Effector memory CD4-positive, alpha-beta T cell (primary cell): ENCODE measurements at places on chromosomes 7 and 10.

- DNase-seq: no peak
Observed at GRCh38 chr7:121882731-121883130, 9.8 kb downstream of the PTPRZ1 start.

- peak; percentile 44 for DNase-seq
Observed at GRCh38 chr10:62610649-62611229, 193.8 kb upstream of the ADO start.

DNA sequence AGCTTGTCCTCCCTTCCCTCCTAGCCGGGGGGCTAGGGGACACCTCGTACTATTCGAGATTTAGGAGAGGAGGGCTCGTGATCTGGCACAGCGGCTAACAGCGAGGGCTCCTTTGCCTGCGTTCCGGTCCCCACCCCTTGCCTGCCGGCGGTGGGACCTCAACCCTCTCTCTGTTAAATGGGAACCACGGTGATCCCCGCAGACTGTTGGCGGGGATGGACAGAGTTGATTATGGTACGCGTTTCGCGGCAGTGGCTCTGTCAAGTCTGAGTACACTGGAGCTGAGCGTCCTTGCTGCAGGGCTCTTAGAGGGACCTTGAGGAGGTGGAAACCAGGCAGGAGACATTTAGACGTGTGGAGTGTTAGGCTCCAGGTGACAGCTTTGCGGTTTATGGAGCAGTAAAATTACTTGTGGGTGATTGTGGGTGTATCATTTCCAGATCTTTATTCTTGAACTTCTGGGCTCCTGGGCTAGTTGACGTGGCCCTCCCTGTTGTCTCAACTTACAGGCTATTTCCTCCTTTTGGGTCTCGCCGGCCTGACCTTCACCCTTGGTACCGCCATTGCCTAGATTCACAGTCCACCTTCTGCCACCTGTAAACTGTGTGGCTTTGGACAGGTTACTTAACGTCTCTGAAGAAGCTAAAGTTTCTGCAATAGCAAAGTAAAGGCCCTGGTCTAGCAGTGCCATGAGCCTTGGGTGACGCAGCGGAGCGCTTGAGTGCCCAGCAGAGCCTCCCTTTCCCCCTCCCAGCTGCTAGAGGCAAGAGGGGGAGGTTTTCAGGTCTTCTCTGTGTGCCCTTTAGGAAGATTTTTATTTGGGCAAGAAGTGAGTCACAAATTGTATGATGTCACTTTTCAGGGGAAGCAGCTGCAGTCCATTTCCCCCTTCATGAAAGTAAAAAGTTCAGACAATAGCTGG, 739 bp downstream of the CASP7 start:
- no peak for DNase-seq

DNA sequence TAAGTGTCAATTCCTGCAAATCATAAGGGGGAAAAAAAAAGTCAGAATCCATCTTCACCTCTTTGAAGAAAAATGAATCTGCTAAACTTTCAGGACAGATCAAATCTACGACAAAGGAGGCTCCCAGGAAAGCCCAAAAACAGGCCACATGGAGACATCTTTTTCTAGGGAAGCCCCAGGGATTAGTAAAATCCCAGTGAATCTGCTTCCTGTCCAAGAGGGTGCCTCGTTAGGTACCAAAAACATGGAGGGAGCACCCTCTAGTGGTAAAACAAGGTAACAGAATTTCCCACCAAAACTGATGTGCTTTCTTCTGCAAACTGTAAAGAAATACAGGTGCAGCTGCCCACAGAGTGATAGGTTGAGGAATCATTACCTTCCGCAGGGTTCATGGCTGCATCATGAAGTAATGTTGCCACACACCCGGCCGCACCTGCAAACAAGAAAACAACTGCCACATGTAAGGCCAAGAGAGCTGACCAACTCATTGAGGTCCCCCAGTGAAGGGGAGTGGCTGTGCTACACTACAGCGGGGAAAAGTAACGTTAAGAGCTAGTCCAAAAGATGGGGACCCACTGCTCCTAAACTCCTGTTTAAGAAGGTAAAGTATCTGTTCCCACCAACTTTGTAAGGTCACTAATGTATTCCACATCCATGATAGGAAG, 7.9 kb downstream of the SLC25A28 start:
- DNase-seq: no peak

GRCh38 chr10:112230325-112230988, 46.9 kb upstream of the GPAM start:
- no peak for DNase-seq

- no peak for DNase-seq
Observed at GRCh38 chr10:49650724-49651034, 28.8 kb upstream of the C10orf53 start.

DNA sequence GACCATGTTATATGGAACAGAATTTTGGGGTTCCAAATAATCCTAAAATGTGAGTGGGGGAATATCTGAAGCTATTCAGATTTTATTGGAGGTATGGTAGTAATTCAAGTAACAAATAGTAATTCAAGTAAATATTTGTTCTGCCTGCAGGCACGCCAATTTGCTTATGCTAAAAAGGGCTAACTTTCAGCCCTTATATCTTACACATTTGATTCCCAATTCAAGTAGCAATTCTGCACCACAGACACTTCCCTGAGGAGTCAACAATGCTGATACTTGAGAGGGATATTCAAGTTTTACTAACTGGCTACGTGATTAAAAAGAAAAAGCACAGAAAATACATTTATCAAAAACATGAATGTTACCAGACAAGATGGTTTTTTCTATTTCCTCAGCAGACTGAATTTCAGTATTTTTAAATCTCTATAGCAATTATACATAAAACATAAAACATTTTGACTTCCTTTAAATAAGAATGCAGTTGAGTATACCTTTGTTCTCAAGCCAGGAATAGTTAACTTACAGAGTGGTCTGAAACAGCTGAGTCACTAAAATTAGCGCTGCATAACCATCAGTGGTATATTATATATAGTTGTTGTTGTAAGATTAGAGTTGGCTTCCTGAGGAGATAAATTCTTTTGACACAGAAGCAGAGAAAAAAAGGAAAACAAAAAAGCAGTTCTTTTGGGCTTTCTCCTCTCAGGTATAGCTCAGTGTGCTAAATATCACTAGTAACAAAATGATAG, 33.9 kb downstream of the MTPN start:
- no peak for DNase-seq

- DNase-seq: no peak
Observed at GRCh38 chr7:151249034-151249731, 689 bp upstream of the SMARCD3 start.

DNA sequence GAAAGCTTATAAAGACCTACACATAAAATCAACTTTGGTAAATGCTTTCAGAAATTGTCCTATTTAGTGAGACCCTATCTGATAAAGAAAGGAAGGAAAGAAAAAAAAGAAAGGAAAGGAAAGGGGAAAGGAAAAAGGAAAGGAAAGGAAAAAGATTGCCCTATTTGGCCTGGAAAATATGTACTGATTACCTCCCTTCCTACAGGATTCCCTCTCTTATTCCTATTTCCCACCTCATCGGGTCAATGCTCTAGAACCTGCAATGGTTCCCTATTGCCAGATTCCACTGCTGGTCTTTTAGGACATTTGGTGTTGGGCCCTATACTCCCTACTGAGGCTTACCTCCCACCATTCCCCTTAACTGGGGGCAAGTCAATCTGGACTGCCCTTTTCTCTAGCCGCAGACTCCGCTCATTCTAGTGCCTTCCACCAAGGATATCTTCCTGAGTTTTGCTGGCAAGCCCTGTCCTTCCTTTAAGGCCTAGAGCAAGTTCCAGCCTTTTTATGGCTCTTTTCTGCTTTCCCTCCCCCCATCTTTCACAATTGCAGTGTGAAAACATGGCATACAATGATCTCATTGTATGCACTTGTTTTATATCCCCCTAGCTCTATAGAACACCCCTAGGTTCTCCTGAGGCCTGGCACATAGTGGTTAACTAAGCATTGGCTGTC, 4.4 kb downstream of the DDIT4 start:
- DNase-seq: no peak

- no peak for DNase-seq
Observed at GRCh38 chr7:80770061-80770460, 131.6 kb downstream of the CD36 start.

DNA sequence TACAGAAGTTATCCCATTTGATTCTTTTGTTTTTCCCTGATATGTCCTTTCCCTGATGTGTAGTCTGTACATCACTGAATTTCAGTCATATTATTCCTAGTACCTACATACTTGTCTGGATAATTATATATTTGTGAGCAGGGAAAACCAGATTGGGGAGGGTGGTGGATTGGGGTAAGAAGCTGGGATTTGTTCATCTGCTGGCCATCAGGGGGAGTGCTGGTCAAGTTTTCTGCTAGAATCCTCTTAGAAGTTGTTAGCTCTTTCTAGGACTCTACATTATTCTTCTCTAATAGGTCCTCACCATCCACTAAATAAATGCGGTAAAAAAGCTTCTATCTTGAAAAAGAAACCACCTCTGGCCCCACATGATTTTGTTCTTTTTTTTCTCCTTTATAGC, 232.7 kb upstream of the TAC1 start:
- no peak for DNase-seq

GRCh38 chr7:134946260-134946659, 40.0 kb upstream of the AGBL3 start:
- DNase-seq: no peak

- DNase-seq: no peak
Observed at GRCh38 chr7:20030417-20030816, 186.8 kb downstream of the MACC1 start.

- DNase-seq: no peak
Observed at GRCh38 chr7:151409667-151410404, at the start of gene WDR86. WDR86 (minus strand) TSS chr7:151410038; CDS start chr7:151409589, 449 bp downstream.

DNA sequence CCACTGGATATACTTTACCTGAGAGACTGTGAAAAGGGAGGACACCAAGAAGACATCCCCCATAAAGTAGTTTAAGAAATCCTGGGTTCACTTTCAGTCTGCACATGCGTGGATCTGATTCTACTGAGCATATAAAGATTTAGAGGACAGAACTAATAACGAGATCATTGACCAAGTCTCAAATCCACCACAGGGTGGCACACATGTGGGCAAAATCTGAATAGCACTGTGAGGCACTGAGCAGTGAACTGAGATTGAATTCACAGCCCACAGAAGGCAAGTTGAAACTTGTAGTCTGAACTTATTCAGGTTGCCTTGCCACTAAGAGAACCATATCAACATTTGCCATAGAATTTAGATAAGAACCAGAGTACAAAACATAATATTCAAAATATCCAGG, 818.6 kb downstream of the GRID1 start:
- DNase-seq: no peak

DNA sequence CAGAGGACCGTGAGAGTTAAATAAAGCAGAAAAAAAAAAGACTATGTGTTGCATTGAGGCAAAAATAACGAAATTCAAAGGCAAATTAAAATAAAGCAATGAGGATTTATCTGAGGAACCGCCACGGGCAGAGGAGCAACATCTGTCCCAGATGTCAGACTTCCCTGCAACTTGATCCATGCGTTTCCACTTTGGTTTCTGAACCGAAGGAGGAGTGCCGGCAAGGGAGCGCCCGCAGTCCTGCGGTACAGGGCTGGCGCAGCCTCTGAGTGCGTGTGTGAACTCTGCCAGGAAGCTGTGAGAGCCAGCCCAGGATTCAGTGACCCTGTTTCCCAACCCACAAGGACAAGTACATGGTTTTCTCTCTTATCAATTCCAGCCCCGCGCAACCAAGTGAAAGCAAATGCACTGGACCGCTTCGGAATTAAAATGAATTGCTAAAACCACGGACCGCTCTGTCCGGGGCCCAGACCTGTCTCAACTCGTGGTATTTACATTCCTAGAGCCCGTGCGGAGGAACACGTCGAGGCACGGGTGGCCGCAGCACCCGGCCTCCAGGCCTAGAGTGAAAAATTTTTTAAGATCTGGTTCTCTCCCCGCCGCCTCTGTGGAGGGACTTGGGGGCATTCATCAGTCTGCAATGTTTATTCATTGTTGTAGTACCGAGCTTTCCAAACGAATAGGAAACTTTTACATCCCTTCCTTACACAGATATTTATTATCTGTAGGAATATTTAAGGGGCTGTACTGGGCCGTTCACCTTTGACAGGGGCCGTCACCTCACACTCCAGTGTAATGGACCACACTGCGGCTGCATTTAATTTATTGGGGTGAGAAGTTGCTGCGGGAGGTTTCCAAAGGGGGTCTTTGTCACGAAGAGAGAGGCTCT, 291.5 kb upstream of the NFE2L3 start:
- DNase-seq: no peak
